Stimulated activated CD4-positive, alpha-beta T cell treated with anti-CD3 and anti-CD28 coated beads, Interleukin-1b, Interleukin-23, amount 100 ng/mL, for 24 hours (primary cell): ENCODE measurements at places on chromosomes 1 and 21.

- no peak for DNase-seq
Observed at GRCh38 chr1:94013367-94013878, 104.2 kb upstream of the GCLM start.

DNA sequence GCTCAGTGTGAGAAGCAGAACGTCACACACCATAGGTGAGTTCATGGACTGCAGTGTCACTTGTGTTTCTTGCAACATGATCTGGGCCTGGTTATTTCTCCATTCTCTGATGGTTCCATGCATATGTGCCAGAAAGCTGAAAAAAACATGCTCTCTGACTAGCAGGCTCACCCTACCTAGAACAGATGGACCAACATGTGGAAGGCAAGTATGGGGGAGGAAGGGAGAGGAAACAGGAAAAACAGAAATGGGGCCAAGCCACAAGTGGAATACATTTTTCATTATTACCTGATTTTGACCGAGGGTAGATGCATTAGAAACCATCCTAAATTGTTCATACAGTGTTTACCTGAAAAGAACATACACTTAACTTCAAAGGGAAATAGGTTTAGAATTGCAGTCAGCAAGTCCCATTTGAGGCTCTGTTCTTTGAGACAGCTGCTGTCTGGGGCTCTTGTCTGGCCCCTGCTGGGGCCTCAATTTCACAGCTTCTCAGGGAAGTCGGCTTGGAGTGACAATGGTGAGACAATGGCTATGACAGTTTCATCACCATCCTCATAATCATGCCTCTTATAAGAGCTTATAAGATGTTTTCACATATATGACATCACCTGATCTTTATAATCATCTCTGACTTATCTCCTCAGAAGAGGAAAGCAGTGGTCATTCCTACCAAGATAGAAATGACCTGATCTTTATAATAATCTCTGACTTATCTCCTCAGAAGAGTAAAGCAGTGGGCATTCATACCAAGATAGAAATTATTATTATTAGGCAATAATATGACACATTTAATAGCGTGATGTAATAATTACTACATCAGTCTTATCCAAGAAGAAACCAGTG, 327.3 kb downstream of the SIPA1L2 start:
- DNase-seq, result no peak

GRCh38 chr1:158771950-158772866, at the start of gene OR6N1:
Gene OR6N1, minus strand, starts transcription at chr1:158772195. Its CDS starts 5,513 bp downstream, at chr1:158766682.
- DNase-seq, result no peak

DNA sequence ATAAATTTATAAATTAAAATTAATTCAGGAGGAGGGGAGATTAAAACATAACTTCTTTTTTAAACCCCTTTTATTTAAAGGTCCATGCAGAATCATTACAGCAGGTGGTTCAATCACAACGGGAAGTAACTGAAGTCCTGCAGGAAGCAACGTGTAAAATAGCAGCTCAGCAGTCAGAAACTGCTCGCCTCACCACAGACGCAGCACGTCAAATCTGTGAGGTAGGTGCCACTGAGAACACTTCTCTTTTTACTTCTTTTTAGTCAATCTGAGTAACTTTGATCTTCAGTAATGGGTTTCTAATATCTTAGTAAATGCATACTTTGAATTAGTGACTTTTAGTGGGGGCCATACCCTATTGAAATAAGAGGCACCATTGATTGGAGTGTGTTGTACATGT, 87.0 kb downstream of the CEP350 start:
- DNase-seq, result no peak

DNA sequence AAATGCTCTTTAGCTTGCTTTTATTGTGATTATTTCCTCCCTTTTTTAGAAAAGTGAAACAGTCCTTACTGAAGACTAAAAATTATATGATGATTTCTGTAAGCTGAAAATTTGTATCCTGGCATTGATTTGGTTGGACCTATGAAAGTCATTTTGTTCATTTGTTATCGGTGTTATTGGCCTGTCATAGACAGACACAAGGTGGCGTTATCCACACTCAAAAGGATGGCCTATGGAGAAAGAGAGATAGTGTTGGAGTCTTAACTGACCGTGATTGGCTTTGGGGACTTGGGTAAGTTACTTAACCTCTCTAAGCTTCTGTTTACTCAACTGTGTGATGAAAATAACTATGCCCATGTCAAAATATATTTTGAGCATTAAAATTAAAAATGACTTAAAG, 203.6 kb upstream of the CHODL start:
- DNase-seq, result no peak

DNA sequence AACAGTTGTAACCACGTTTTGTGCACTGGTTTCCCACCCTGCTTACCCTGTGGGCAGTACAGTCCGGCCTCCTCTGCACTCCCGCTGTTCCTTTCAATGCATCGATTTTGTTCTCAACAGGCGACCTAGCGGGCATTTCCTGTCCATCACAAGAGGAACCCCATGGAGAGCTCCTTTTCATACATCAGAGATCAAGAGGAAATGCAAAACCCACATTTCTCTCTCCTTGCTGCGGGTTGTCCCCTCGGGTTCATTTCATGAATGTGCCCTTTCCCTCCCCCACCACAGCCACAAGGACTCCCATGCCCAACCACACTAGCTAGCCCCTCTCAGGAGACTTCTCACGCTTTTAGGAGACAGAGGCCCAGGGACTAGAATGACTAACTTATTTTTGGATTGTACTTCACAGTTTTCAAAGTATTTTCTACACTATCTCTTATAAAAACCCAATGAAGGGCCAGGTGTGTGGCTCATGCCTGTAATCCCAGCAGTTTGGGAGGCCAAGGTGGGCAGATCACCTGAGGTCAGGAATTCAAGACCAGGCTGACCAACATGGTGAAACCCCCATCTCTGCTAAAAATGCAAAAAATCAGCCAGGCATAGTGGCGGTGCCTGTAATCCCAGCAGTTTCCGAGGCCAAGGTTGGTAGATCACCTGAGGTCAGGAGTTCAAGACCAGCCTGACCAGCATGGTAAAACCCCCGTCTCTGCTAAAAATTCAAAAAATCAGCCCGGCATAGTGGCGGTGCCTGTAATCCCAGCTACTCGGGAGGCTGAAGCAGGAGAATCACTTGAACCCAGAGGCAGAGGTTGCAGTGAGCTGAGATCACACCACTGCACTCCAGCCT, 18.4 kb downstream of the ATP1A4 start:
- no peak for DNase-seq

- no peak for DNase-seq
Observed at GRCh38 chr1:192762265-192762664, 46.6 kb upstream of the RGS2 start.

DNA sequence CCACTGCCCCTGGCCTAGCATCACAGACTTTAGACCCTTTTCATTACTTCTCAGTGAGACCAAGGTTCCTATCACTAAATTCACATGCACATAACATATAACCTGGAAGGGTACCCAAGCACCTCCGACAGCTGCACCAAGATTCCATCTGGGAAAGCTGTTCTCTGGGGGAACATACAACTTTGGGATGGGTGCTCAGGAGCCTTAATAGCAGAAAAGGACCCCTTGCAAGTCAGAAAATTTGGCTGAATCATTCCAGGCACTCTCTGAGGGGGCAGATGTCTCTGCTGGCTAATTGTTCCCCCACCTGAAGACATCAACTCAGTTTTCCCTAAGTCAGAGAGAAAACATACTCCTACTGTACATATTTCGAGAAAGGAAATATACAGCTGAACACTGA, 41.3 kb upstream of the PSEN2 start:
- no peak for DNase-seq

- no peak for DNase-seq
Observed at GRCh38 chr1:171460018-171460620, 25.2 kb upstream of the PRRC2C start.

- DNase-seq, result no peak
Observed at GRCh38 chr21:41367945-41368734, 6.3 kb downstream of the MX2 start.

GRCh38 chr1:233114860-233115259, 164.4 kb downstream of the NTPCR start:
- no peak for DNase-seq

- DNase-seq, result no peak
Observed at GRCh38 chr1:222377428-222378088, 170.3 kb downstream of the HHIPL2 start.

GRCh38 chr21:42417533-42417932, 13.8 kb downstream of the UBASH3A start:
- no peak for DNase-seq

DNA sequence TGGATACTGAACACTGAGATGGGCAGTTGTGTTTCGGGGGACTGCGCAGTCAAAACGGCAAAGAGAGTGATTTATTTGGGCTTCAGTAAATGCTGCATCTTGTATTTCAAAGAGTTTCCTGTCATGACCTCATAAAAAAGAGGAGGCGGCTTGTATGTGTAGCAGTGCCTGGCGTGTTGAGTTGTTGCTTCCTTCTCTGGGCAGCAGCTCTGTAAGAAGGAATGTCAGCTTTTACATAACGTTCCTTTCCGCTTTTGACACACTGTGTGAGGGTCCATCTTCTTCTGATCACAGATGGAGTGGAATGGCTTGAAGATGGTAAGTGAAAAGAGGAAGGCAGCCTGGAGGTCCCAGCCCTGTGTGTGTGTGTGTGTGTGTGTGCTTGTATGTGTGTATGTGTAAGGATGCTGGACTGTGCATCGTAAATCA, 941 bp downstream of the ELAVL4 start:
- no peak for DNase-seq

DNA sequence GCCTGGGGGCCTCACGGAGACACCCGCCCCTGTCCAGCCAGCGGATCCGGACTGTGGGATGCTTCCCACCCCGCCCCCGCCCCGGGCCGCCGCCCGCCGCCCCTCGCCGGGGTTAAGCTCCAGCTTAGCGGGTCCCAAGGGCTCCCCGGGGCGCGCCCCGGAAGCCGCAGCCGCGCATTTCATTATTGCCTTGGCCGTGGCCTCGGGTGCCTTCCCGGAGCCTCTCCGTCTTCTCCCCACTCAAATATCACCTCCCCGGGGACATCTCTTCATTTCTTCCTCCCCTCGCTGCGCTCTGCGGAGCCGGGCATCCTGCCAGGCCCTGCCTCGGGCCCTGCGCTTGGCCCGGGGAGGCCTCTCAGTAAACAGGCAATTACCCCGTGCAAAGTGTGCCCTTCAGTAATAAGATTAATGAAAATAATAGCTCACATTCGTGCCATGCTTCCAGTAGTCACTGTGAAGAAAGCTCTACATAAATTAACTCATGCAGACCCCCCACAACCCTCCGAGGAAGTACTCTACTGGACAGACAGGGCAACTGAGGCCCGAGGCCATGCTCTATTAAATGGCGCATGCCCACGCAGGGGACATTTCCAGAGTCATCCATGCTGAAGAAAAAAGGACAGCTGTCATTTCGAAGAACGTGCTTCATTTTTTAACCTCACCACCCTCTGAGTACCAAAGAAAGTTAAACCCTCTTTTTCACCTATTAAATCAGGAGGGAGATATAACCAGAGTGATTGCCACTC, 49.9 kb upstream of the LAPTM5 start:
- DNase-seq, result no peak

DNA sequence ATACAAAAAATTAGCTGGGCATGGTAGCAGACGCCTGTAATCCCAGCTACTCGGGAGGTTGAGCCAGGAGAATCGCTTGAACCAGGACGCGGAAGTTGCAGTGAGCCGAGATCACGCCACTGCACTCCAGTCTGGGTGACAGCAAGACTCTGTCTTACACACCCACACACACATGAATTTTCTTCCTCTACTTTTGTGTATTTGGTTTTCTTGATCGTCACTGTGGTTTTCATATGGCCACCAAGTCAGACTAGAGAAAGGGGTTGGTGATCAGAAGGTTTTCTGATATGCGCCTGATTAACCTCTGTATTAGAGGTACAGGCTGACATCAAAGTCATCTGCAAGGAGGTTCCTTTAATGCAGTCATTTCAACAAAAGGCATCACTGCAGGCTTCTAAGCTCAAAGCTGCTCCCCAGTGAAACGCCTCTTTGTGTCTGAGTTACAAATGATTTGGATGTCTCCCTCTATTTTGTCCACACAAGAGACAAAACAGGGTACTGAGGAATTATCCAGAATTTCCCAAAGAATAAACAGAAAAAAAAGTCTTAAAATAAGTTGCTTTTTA, 11.1 kb downstream of the SH2D1B start:
- DNase-seq, result no peak

DNA sequence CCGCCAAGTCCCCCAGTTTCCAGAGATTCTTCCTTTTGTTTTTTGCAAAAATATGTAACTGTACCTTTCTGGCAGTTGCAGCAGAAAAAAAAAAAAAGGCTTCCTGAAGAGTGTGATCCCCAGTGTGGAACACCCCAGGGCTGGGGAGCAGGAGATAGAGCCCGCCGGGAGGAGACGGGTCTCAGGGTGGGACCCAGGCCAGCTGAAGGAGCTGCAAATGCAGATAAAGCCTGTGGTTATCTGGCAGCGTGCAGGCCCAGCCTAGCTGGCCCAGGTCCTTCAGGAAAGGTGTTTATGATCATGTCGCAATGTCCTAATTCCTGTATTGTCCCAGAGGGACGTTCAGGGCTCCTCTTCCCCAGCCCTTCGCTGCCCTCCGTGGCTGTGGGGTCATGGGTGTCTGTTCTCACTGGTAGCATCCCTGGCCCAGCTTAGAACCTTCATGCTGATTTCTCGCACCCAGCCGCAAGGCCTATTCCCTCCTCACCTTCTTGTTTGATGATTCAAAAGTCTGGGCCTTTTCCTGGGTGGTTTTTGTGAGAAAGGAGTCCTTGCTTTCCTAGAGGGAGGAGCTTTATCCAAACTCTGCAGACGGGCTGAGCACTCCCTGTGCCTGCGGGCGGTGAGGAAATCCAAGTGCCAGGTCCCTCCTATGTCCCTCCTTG, 26.2 kb downstream of the RNF187 start:
- no peak for DNase-seq

GRCh38 chr1:22104865-22105437, 37.9 kb downstream of the WNT4 start:
- no peak for DNase-seq

DNA sequence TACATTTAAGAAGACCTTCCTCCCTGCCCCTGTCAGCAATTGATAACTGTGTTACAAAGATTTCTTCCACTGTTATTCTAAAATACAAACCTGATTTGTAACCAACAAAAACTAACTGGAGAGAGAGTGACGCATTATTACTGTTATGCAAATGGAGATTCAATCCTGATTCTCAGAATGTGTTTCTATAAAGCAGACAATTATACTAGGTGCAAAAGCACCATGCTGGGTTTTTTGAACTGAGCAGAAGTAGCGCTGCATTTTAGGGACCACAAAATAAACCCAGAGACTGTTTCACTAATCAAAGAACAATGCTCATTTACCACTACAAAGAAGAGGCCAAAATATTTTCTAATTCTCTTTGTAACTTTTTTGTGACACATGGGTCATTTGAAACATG, 13.6 kb upstream of the GBP6 start:
- DNase-seq, result no peak

DNA sequence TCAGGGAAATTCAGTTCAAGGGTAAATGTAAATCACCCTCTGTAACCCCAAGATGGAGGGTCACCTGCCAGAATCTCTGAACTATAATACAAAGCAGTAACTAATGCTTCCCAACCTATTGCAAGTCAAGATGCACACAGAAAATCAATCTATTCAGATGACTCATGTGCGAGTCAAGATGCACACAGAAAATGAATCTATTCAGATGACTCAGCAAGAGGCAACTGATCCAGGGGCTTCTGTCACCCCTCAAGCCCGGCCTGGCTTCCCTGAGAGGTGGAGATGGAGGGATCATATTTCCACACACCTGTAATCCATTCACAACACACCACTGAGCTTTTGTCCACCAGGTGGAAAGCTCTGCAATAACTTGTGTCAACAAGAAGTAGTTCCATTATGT, 17.4 kb upstream of the HIVEP3 start:
- no peak for DNase-seq

- DNase-seq, result no peak
Observed at GRCh38 chr1:184626076-184627006, 128.3 kb downstream of the EDEM3 start.
